Vagina (tissue), 2 donors: ENCODE measurements at places on chromosomes 1 and 21. TPM values are rescaled to one million over a fixed set of nuclear protein-coding genes. Genes with fewer than 3 reads are reported as not detected.
A peak's percentile ranks its signal among the peaks of the same experiment; 100 is the strongest.

GRCh38 chr1:160558660-160559380, 20.5 kb downstream of the CD84 start:
- no peaks in the 10 kb centered on the region for H3K36me3 ChIP-seq
- H3K4me3 ChIP-seq = no peak overlapping the region
- no peaks in the 10 kb centered on the region for H3K4me1 ChIP-seq
- no peak for DNase-seq

DNA sequence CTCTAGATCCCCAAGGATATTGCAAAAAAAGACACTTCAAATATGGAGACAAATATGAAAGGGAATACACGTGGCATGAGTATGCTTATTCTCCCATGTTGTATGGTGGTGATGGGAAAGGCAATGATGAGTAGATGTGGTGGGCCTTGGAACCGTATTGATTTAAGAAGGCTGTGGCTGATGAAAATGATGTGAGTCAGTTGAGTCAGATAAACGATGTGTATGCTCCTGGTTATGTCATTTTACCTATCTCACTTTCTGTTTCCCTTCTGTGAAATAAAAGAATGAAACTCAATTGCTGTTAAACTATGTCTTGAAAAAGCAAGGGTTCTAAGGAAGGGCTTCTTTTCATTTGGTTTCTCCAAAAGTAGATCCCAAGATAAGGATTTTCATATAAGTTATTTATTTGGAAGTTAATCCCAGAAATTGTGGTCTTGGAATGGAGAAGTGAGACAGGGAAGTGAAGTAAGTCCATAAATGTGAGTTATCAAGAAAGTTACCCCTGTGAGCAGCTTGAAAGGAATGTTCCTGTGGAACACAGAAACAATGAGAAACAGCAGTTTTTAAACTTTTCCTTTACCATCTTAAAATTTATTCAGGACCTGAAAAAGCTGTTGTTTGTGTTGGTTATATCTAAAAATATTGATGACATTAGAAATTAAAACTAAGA, 292.0 kb downstream of the DUSP10 start:
- H3K4me3 ChIP-seq = no peak overlapping the region
- DNase-seq = no peak
- no peaks in the 10 kb centered on the region for H3K27me3 ChIP-seq
- no peaks in the 10 kb centered on the region for H3K4me1 ChIP-seq
- H3K27ac ChIP-seq = no peak overlapping the region
- no peaks in the 10 kb centered on the region for H3K36me3 ChIP-seq

GRCh38 chr1:158898722-158899121, 32.6 kb upstream of the PYHIN1 start:
- H3K4me3 ChIP-seq = no peak overlapping the region
- H3K36me3 ChIP-seq = no peaks in the 10 kb centered on the region
- H3K27ac ChIP-seq = no peak overlapping the region
- H3K4me1 ChIP-seq = no peaks in the 10 kb centered on the region
- no peaks in the 10 kb centered on the region for H3K27me3 ChIP-seq
- DNase-seq = no peak

- H3K27ac ChIP-seq = peak overlapping the region; percentile 48
- DNase-seq = no peak
- no peaks in the 10 kb centered on the region for H3K36me3 ChIP-seq
- H3K27me3 ChIP-seq = no peaks in the 10 kb centered on the region
- H3K4me1 ChIP-seq = peaks cover 95% of the 10 kb centered on the region
Observed at GRCh38 chr1:164619006-164619784, 60.2 kb downstream of the PBX1 start.

DNA sequence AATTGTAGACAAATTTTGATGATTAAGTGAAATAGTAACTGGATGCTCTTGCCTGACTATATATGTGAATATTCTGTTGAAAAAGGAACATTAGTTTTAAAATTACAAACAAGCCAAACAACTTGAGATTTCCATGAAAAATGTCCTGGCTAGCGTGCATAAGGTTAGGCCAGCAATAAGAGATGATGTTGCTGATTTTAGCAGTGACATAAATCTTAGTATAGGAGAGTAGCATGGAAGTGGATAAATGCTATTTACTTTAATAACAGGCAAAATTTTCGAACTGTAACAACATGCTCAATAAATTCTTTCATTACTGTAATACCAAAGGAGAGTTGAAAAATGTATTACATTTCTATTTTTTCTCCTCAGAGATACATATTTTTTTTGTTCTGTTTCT, 266.6 kb downstream of the LRRC7 start:
- H3K36me3 ChIP-seq = no peaks in the 10 kb centered on the region
- H3K4me1 ChIP-seq = no peaks in the 10 kb centered on the region
- no peaks in the 10 kb centered on the region for H3K27me3 ChIP-seq
- DNase-seq = no peak
- H3K4me3 ChIP-seq = no peak overlapping the region

The PPFIA4 gene
- total RNA-seq = 11.5 TPM

The EDARADD gene
- total RNA-seq = 1.2 TPM

The SPATA21 gene
- total RNA-seq = not detected
